Ovary (tissue), 10 donors: ENCODE measurements at places on chromosomes 16 and 17. TPM values are rescaled to one million over a fixed set of nuclear protein-coding genes. Genes with fewer than 3 reads are reported as not detected.

DNA sequence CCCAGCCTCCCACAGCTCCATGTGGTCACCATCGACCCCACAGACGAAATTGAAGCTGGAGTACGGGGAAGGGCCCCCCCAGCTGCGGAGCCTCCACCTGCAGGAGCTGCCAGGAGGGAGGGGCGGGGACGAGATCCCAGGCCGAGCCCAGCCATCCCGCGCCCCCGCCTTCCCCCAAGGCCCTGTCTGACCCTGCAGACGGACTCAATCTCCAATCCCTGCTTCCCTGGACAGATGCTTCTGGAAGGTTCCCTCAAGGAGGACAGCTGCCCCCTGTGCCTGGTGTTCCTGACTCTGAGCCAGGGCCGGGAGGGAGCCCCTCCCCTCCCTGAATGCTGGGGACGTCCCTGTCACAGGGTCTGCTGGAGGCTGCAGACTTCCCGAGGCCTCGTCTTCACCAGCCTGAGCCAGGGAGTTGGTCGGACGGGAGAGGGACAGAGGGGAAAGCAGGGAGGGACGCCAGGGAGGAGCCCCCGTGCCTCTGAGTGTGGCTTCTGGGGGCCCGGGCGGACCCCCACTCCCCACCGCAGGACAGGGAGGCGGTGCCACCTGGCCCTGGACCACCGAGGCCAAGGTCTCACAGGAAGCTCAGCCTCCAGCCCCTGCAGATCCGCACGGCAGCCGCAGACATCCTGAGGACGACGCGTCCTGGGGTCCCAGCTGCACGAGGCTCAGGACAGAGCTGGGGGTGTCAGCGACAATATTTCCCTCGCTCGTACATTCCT, 21.3 kb upstream of the C1QTNF8 start:
- no peak for DNase-seq
- H3K36me3 ChIP-seq = no peaks in the 10 kb centered on the region
- H3K4me3 ChIP-seq = no peak overlapping the region
- no peaks in the 10 kb centered on the region for H3K4me1 ChIP-seq

The NPEPPS gene
- polyA plus RNA-seq = 122 TPM

GRCh38 chr16:89867918-89868317, 5.5 kb upstream of the TCF25 start:
- H3K27me3 ChIP-seq = no peaks in the 10 kb centered on the region
- no peak overlapping the region for H3K4me3 ChIP-seq
- H3K36me3 ChIP-seq = no peaks in the 10 kb centered on the region
- DNase-seq = no peak
- H3K27ac ChIP-seq = no peak overlapping the region

DNA sequence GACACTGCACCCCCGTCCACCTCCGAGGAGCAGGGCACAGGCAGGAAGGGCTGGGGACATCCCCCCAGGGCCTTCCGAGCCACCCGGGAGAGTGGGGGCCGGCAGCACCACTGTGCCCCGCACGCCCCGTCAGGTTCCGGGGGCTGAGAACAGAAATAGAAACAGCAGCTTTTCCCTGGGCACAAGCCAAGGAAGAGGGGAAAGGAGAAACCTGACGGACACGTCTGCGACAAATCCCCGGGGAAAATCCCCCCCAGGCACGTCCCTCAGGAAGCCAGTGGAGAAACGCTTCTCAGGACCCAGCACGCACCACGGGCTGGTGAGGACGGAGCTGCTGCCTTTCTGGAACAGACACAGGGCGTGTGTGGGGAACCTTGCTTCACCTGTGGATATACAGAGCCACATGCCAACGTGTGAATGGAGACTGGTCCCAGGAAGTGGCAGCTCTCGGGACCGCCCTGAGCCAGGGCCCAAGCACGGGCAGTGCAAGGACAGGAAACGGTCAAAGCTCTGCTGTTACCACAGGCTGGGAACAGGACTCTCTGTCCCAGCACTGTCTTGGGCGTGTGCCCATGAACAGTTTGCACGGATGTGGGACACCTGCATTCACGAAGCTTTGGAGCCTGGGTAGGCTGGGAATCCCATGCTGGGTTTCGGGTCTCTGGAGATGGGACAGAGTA, 1.2 kb upstream of the TMEM204 start:
- peak overlapping the region; percentile 52 for H3K27ac ChIP-seq
- no peaks in the 10 kb centered on the region for H3K36me3 ChIP-seq
- DNase-seq = peak; percentile 67
- peaks cover 25% of the 10 kb centered on the region for H3K4me1 ChIP-seq
- no peaks in the 10 kb centered on the region for H3K27me3 ChIP-seq
- no peak overlapping the region for H3K4me3 ChIP-seq

The SRCIN1 gene
- 0.57 TPM for polyA plus RNA-seq

The CNTD1 gene
- 0.36 TPM for polyA plus RNA-seq

- H3K36me3 ChIP-seq = no peaks in the 10 kb centered on the region
- H3K27me3 ChIP-seq = no peaks in the 10 kb centered on the region
- H3K4me1 ChIP-seq = no peaks in the 10 kb centered on the region
- DNase-seq = no peak
- no peak overlapping the region for H3K27ac ChIP-seq
These were observed 656.4 kb upstream of the CDH8 start for GRCh38 chr16:62692685-62693084.

The CCDC92B gene
- polyA plus RNA-seq = 0.07 TPM

GRCh38 chr17:17724307-17725010, 43.2 kb downstream of the RAI1 start:
- H3K27me3 ChIP-seq = no peaks in the 10 kb centered on the region
- H3K36me3 ChIP-seq = no peaks in the 10 kb centered on the region
- H3K4me1 ChIP-seq = peaks cover 11% of the 10 kb centered on the region
- no peak for DNase-seq
- H3K27ac ChIP-seq = peak overlapping the region; percentile 39
